ENCODE measurements at places on chromosomes 13 and 19. TPM values are rescaled to one million over a fixed set of nuclear protein-coding genes. Genes with fewer than 3 reads are reported as not detected.

The OR7D2 gene
- total RNA-seq = 0.17 TPM

The ACER1 gene
- total RNA-seq = not detected

The KDELR1 gene
- 115 TPM for total RNA-seq

The MAP4K1 gene
- 2.0 TPM for total RNA-seq

The RFPL4A gene
- not detected for total RNA-seq

The ENOX1 gene
- 7.7 TPM for total RNA-seq

The C1QTNF9 gene
- total RNA-seq = not detected

DNA sequence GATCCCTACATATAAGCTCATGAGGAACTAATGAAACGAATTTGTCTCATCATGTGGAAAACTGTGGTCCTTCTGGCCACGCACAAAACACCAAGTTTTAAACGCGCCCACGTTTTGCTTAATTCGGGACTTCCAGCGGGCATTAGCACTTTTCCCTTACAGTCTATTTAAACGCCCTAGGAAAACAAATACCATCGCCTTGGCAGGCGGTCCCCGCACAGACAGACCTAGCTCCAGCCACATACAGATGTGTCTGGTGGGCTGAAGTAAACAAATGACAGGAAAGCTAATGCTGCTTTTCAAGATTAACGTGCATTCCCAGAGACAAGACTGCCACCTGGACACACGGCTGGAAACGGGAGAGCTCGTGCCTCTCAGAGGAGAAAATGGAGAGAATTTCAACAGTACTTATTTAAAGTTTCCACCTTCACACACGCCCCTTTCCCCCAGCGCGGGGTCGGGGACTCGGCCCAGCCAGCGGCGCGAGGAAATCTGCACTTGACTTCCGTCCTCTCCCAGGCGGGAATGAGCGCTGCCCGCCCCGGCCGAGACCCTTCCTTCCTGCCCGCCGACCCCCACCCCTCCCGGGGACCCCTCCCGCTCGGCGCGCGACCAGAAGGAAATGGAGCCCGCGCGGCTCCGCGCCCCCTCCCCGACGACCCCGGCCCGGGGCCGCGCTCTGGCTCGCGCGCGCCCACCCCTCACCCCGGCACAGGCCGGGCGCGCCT lies 931 bp downstream of the USP12 start:
- DNase-seq = peak; percentile 33

- DNase-seq = peak; percentile 5
Measured at GRCh38 chr19:6925801-6926751, 38.7 kb downstream of the ADGRE1 start.

DNA sequence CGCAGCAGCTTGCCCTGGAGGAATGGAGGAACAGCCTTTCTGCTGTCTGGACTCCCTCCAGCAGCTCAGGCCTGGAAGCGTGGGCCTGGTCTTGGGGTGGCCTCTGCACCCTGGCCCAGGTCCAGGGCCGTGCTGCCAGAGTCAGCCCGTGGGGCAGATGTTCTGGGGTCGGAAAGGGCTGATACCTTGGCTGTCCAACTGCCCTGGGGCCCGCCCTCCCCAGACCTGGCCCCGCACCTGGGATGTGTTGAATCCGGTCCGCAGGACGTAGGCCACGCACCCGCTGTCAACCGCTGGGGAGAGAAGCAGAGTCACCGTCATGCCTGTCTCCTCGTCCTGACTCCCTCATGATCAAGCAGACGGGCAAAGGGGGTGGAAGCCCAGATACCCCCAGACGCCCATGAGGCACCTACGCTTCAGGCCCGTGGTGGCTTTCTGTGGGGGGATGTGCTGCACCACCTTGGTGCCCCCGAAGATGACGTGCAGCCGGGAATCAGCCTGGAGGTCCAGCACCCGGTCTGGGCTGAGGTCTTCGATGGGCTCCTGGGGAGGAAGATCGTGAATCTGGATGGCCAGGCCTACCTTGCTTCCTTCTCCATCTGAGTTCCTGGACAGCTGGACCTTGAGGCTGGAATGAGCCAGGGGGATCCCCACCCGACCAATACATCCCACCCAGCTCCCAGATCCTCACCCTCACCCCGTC lies 7.7 kb downstream of the ATP13A1 start:
- DNase-seq = no peak

DNA sequence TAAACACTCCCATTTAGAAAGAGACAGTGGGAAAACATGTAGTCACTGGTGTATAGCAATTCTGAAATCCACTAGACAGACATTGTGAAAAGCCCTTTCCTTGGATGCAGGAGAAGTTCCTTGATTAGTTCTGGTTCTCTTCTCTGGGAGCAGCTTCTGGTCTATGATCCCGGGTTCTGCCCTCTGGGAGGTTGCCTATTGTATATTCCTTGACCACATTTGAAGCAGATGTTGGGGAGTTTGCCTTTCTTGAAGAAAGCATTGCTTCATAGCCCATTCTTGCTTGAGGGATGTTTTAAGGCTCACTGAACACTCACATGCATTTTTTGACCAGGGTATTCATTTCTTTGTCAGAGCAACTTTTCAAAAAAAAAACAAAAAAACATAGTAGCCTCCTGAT lies 211.9 kb downstream of the NDFIP2 start:
- DNase-seq = no peak

DNA sequence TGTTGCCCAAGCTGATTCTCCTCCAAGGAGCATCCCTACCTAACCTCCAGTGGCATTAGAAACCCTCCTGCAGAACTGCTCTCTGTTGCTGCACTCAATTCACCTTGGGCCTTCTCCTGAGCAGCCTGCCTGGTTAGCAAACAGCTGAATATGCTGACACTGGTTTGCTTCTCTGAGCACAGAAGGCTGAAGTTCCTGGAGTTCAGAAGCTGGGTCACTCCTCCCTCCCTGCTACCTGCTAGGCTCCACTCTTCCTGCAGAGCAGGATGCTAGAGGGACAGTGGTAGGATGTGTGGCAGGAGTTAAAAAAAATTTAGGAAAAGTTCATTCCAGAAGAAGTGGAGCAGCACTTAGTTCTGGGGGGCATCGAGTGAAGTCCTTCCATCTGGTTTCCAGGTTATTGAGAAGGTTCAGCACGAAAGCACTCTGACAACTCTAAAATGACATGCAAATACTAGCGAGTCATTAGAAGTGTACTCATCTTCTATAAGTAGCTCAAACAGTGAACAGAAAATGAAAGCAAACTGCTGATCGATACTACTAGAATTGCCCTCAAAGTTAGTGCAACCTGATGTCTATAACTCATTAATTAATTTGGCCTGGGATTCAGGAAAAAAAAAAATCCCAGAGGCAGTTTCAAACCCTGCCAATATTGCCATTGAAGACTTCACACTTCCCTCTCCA lies 293.7 kb downstream of the POU4F1 start:
- no peak for DNase-seq

DNA sequence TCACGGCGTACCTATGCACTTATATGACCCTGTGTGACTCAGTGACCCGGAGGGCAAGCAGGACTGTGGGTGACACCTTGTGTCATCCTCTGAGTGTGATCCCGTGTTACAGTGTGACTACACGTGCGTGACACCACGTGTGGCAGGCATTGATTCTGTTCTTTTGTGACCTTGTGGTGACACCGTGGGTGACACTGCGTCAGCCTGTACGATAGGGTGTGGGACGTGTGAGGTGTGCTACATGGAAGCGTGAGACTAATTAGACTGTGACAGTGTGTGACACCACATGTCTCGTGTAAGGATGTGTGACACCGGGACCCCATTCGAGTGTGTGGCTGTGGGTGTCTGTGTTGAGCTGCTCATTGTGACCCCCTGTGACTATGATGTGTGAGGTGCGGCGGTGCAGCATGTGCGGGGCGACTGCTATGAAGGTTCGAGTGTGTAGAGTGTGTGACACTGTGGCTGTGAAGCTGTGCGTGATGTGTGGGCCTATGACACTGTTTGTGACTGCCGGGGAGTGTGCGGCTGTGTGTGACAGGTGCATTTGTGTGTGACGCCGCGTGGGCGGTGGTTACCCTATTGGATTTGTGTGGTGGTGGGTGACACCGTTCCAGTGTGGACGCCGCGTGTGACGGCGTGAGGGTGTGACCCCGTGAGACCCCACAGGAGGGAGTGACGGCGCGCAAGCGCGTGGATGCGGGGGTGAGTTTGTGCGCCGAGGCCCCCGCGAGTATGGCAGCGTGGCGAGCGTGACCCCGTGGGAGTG lies 399 bp upstream of the SPTBN4 start:
- DNase-seq = peak; percentile 3

DNA sequence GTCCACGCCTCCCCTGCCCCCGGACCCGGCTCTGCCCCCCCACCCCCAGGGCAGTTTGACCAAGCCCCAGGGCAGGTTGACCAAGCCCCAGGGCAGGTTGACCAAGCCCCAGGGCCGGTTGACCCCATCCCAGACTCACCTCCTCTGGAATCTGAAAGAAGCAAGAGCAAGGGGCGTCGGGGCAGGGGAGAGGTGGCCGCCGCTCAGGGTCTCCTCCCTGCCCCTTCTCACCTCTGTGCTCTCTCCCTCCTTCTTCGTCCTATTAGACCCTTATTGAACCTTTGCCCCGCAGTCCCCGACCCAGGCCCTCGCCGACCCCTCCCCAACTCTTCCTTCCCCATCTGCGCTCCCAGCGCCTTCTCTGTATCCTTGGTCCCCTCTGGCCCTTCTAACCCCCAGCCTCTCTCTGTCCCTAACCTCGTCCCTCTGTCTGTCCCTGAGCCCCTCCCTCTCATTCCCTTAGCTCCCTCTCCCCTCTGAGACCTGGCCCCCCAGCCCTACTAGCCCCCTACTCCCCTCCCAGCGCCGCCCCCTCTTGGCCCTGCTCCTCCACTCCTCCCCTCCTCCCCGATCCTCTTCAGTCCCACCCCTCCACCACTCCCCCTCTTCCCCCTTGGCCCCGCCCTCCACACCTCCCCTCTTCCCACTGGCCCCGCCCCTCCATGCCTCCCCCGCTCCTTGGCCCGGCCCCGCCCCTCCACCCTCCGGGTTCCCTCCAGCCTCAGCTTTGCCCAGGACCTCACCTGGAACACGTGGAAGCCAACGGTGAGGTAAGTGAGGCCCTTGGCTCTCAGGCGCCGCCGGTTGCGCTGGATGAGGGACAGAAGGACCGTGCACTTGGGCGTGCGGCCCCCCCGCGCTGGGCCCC lies 7.6 kb downstream of the CAPN12 start:
- no peak for DNase-seq

DNA sequence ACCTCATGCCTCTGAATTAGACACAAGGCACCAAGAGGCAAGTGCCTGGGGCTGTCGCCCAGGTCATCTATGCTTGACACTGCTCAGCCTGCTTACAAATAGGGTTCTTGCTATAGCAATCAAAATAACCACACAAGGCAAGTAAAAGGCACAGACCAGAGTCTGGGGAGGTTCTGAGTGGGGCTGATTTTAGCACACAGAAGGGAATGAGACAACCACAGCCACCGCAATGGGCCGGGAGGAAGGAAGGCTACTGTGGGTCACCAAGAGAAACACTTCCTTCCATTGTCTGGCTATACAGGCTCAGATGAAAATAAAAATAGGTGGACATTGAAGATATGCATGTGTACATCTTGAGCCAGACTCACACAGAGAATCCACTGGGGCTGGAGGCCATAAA lies 159.1 kb downstream of the DLEU7 start:
- DNase-seq = no peak

DNA sequence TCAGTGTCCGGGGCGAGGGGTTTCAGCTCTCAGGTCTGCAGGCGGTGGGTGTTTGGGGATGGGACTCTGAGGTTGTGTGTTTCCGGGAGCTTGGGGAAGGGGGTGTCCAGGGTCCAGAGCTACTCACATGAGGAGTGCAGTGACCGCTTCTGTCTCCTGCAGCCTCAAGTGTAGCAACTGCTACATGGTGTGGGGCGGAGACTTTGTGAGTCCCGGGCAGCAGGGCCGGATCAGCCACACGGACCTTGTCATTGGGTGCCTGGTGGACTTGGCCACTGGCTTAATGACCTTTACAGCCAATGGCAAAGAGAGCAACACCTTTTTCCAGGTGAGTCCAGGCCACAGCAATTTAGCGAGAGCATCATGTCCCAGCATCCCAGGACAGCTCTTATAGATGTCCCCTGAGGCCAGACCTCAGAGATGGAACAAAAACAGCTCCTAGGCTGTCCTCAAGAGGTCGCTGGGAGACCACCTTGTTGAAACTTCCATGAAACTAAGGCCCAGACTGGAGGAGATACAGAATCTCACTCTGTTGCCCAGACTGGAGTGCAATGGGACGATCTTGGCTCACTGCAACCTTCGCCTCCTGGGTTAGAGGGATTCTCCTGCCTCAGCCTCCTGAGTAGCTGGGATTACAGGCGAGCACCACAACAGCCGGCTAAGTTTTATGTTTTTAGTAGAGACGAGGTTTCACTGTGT lies 44.9 kb downstream of the RYR1 start:
- peak; percentile 5 for DNase-seq

- peak; percentile 39 for DNase-seq
Measured at GRCh38 chr13:105598529-105598928, 936.9 kb downstream of the EFNB2 start.

- no peak for DNase-seq
Measured at GRCh38 chr19:22515435-22515834, 93.3 kb upstream of the ZNF98 start.

DNA sequence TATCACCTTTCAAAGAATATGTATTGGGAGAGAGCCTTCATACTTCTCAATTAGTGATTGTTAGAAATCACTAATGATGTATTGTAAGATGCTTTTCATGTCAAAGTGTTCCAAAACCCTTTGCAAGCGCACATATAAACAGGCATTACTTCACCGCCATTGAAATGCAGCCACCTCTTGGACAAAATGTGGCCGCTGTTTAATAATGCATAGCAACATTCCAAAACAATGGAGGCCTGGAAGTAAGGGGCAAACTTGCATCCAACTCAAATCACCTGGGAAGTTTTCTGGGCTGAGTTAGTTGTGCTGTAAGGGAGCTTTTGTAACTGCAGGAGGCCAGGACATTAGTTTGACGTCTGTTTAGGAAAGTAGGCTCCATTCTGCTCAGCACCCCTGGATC lies 438.1 kb downstream of the FGF9 start:
- DNase-seq = no peak

- no peak for DNase-seq
Measured at GRCh38 chr13:26538363-26539317, 18.8 kb upstream of the WASF3 start.

DNA sequence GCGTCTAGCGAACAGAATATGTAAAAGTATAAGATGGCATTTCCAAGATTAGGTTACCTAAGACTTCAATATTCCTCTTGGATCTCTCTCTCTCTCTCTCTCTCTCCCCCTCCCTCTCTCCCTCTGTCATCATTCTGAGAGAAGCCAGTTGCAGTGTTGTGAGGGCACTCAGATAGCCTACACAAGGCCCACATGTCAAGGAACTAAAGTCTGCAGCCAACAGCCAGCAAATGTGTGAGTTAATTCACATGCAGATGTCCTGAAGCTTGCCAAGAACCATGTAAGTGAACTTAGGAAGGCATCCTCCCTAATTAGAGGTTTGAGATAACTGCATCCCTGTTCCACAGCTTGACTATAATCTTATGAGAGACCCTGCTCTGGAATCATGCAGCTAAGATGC lies 822.9 kb upstream of the PRR20A start:
- no peak for DNase-seq

DNA sequence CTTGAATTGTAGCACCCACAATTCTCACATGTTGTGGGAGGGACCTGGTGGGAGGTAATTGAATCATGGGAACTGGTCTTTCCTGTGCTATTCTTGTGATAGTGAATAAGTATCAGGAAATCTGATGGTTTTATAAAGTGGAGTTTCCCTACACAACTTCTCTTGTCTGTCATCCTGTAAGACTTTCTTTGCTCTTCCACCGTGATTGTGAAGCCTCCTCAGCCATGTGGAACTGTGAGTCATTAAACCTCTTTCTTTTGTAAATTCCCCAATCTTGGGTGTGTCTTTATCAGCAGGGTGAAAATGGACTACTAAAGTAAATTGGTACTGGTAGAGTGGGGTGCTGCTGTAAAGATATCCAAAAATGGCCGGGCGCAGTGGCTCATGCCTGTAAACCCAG lies 215.6 kb downstream of the LIG4 start:
- DNase-seq = no peak

GRCh38 chr13:43240278-43240677 lies 216.9 kb downstream of the DNAJC15 start:
- DNase-seq = no peak
